HT1080 (cell line): ENCODE measurements at places on chromosomes 6 and 20. TPM values are rescaled to one million over a fixed set of nuclear protein-coding genes. Genes with fewer than 3 reads are reported as not detected.

Gene PNPLA1
- 0.03 TPM in 1 of 2 replicates, not detected in the other for total RNA-seq

Gene IMPG1
- total RNA-seq = not detected in 2 replicates

Gene DEFB124
- not detected in 2 replicates for total RNA-seq

Gene MRPL14
- total RNA-seq = 98.1 and 172 TPM in 2 replicates

Gene ADGB
- total RNA-seq = not detected in 2 replicates

Gene TNFRSF6B
- total RNA-seq = 5.9 and 7.2 TPM in 2 replicates

Gene STMN3
- 30.9 and 33.2 TPM in 2 replicates for total RNA-seq

Gene CRIP3
- total RNA-seq = not detected in 2 replicates

Gene MCCD1
- total RNA-seq = not detected in 2 replicates

Gene IL17A
- total RNA-seq = not detected in 2 replicates

Gene FITM2
- total RNA-seq = 5.8 and 7.5 TPM in 2 replicates

Gene BTN1A1
- total RNA-seq = 0.23 TPM in 1 of 2 replicates, not detected in the other

Gene TRAPPC3L
- total RNA-seq = 0.06 TPM in 1 of 2 replicates, not detected in the other

Gene BHLHE23
- total RNA-seq = not detected in 2 replicates

Gene LAMA5
- total RNA-seq = 12.1 and 20.1 TPM in 2 replicates

Gene MUC21
- not detected in 2 replicates for total RNA-seq

Gene FRMD1
- total RNA-seq = not detected in 2 replicates

Gene FAM217A
- not detected in 2 replicates for total RNA-seq

Gene INSM1
- not detected in 2 replicates for total RNA-seq

Gene MATN4
- total RNA-seq = 0.10 TPM in 1 of 2 replicates, not detected in the other

Gene DACT2
- total RNA-seq = not detected in 2 replicates

Gene F13A1
- not detected in 2 replicates for total RNA-seq

Gene HRH3
- total RNA-seq = not detected in 2 replicates

Gene CRISP2
- not detected in 2 replicates for total RNA-seq

Gene LZTS3
- total RNA-seq = 4.5 TPM in 2 replicates

Gene FAM83B
- total RNA-seq = not detected in 2 replicates

Gene SPATA25
- 0.33 and 0.34 TPM in 2 replicates for total RNA-seq

Gene XKR7
- not detected in 2 replicates for total RNA-seq

Gene DEF6
- 8.9 and 9.1 TPM in 2 replicates for total RNA-seq

Gene SIM1
- total RNA-seq = not detected in 2 replicates

Gene LINC00237
- not detected in 2 replicates for total RNA-seq

Gene CYP39A1
- total RNA-seq = 0.03 TPM in 2 replicates

Gene MAP7
- 1.7 and 2.1 TPM in 2 replicates for total RNA-seq

Gene DNPH1
- total RNA-seq = 92.6 and 123 TPM in 2 replicates

Gene TTBK1
- total RNA-seq = 0.06 TPM in 1 of 2 replicates, not detected in the other

Gene TRIM38
- 3.8 and 4.3 TPM in 2 replicates for total RNA-seq

Gene VWA7
- total RNA-seq = 0.77 and 0.79 TPM in 2 replicates

Gene STX11
- 0.43 and 1.7 TPM in 2 replicates for total RNA-seq

Gene SMLR1
- not detected in 2 replicates for total RNA-seq

Gene TEAD3
- total RNA-seq = 3.8 and 3.9 TPM in 2 replicates

Gene OXT
- not detected in 2 replicates for total RNA-seq

Gene CST7
- 0.60 and 1.0 TPM in 2 replicates for total RNA-seq

Gene NKAIN2
- not detected in 2 replicates for total RNA-seq

Gene HLA-DMB
- total RNA-seq = 0.07 and 0.16 TPM in 2 replicates

Gene NFATC2
- 0.10 and 0.23 TPM in 2 replicates for total RNA-seq

Gene DSP
- 3.4 and 4.3 TPM in 2 replicates for total RNA-seq

Gene FAM83C
- not detected in 2 replicates for total RNA-seq

Gene CRISP3
- total RNA-seq = not detected in 2 replicates

Gene TNF
- total RNA-seq = not detected in 2 replicates

Gene PRDM13
- total RNA-seq = not detected in 2 replicates

Gene TMEM170B
- total RNA-seq = 1.1 and 1.2 TPM in 2 replicates

Gene CFAP206
- total RNA-seq = not detected in 2 replicates
